ENCODE measurements at places on chromosomes 3 and 15. TPM values are rescaled to one million over a fixed set of nuclear protein-coding genes. Genes with fewer than 3 reads are reported as not detected.
A peak's percentile ranks its signal among the peaks of the same experiment; 100 is the strongest.

The CPA3 gene
- total RNA-seq = not detected

DNA sequence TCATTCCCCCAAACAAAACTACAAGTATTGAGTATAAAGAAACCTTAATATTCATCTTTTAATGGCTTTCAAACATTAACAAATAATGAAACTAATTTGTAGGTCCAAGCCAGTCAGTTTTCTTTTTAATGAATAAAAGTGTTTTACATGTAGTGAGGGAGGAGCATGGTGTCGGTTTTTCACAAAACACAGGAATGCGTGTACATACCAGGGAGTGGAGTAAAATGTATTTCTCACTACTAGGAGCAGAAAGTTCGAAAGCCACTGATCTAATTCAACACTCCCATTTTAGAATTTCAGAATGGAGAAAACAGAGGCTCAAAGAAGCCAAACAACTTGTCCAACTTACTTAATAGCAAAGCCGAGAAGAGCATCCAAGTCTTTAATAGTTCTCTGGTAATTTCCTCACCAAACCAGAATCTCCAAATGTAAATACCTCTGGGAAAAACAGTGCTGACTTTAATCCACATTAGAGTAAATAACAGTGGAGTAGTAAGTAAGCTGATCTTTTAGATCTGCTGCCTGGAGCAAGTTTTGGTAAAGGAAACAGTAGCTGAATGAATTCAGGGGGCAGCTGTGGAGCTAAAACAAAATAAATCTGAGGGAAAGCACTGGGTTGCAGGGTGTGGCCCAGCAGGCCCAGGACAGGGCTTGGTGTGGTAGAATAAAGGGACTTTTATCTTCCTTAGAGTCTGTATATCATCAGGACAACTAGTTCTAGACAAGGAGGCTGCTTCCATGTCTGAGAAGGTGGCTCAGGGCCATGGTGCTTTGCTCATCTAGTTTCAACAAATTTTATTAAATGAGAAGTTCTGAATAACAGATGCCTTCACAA is 7.9 kb downstream of the ANP32A start:
- no peak for DNase-seq
- no peaks in the 10 kb centered on the region for H3K27me3 ChIP-seq
- H3K4me3 ChIP-seq = no peak overlapping the region
- H3K4me1 ChIP-seq = peaks cover 90% of the 10 kb centered on the region
- H3K27ac ChIP-seq = peak overlapping the region; percentile 61

The CAND2 gene
- total RNA-seq = 53.4 TPM

- no peaks in the 10 kb centered on the region for H3K36me3 ChIP-seq
- no peaks in the 10 kb centered on the region for H3K27me3 ChIP-seq
- H3K4me3 ChIP-seq = no peak overlapping the region
- H3K4me1 ChIP-seq = no peaks in the 10 kb centered on the region
- no peak for DNase-seq
Observed at GRCh38 chr3:29226706-29227105, 54.2 kb upstream of the RBMS3 start.

The PTPRG gene
- total RNA-seq = 37.4 TPM

Measured in heart left ventricle (tissue), 16 donors.